Tibial artery (tissue), 4 donors: ENCODE measurements at places on chromosomes 4 and X.
A peak's percentile ranks its signal among the peaks of the same experiment; 100 is the strongest.

DNA sequence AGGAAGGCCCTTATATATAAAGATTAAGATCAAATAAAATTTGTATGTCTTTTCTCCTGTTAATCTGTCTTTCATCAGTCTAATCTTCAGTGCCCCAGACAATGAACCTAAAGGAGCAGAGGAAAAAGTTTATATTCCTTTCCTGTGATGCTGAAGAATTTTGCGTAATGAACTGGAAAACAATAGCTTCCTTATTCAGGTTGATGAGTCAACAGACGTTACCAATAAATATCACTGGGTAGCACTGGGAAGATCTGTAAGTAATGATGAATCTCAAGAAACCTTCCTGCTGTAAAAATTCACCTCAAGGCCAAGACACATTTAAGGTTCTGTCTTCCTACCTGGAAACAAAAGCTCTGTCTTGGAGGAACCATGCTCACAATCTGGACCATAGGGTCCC lies 25.5 kb downstream of the CDKN2AIP start:
- DNase-seq: no peak

- no peak for DNase-seq
These were observed 11.6 kb downstream of the ARHGAP24 start for GRCh38 chr4:85486425-85487086.

DNA sequence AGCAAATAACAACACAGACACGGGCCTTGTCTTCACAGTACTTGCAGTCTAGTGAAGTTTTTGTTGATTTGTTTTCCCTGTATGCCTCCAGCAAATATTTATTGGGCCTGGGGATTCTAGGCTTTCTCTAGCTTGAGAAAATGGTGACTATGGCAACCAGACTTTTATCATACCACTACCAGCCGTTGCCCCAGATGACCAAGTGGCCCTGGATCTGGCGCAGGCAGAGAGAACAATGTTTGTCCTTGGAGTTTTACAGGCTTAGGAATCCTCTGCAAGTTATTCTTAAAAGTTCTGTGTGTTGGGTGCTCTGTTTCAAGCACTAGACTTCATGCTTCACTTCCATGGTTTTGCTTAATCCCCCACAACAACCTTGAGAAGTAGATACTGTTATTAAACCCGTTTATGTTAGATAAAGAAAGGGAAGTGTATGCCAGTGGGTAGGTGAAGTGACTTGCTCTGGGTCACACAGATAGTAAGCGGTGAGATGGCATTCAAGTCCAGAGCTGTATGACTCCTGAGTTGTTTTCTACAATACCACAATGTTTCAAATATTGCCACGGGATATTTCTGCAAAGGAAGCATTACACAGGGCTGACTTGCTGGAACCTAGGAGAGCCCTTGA lies 94.6 kb downstream of the AKAP4 start:
- DNase-seq: no peak

DNA sequence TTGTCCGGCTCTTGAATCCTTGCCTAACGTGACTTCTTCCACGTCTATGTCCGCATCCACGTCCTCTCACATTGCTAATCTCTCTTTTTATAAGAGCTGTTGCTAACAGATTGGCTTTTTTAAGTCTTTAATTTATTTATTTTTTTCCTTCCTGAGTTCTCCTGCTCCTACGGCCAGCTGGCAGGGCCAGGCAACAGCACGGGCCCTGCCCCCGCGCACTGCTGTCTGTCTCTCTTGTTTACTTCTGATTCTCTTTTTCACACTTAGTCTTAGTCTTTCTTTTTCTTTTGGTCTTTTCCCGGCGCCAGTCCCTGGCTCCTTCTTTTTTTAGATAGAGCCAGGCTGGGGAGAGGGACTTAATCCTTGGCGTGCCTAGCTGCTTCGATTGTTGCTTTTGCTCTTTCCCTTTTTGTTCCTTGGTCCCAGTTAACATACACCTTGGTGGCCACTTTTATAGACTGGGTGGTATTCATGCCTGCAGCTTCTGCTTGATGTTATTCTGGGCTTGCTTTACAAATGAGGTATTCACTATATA lies 53.2 kb upstream of the RBMX start:
- no peak for DNase-seq

DNA sequence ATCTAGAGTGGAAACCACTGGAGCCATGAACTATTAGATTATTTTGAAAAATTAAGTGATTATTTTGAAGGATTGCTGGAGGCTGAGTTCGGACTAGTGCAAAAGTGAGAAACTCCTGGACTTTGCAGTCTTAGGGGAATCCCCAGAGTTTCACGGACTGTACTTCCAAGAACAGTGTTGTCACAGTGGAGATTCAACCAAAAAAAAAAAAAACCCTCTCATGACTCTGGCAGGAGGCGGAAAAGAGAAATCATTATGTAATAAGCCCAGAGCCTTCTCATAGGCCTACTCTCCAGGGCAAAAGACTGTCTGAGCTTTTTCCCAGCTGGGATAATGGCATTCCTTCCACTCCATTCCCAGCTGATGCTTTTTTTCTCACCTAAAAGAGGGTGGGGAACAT lies 16.8 kb upstream of the C4orf51 start:
- DNase-seq: no peak

- DNase-seq: no peak
These were observed 73.2 kb downstream of the NFKB1 start for GRCh38 chr4:102574317-102574716.

DNA sequence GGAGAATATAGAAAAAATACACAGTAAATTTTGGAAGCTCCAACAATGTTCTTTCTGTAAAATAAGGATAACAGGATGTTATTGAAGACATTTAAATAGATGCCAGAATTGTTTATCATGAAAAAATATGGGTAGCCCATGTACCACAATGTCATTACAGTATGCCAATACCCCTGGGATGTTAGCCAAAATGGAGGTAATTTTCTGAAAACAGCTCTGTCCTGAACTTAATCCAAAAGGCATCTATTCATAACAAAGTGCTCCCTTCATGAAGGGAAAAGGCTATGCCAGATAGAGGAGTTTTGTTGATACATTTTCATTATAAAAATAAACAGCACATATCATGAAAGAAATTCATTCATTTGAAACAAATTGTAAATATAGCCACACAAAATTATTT lies 1902.6 kb upstream of the AGA start:
- DNase-seq: no peak

DNA sequence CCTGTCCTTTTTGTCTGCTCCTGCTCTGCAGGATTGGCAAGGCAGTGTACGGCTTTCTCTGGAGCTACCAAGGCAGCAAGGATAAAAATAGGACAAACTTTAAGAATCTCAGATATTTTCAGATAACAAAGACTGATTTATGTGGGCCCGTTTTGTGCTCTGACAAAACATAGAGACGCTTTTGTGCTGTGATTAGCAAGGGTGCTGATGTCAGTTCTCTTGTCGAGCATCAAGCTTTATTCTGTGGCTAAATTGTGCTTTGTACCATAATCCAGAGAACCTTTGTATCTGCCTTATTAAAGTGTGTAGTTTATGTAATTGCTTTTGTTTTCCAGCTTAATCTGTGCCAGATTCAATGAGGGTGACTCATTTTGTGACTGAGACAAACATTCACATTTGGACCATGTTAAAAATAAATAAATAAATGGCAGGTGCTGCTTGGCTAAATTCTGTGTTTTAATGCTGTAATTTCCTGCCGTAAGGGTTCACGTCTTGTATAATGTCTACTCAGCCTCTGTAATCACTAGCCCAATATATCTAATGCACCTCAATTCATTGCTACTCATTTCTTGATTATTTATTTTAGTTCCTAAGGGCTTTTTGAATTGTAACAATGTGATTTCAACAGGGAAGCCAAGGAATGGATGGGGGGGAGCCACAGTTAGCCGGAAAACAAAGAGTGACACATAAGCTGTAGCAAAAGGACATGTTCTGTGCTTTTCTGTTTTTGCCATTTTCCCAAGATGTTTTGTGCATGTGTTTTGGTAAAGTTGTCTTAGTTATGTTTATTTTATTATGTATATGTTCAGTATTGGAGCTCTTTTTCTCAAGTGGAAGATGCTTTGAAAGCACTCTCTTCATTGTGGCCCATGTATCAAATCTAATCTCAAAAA lies 75.1 kb downstream of the GAB1 start:
- DNase-seq: no peak

- DNase-seq: no peak
These were observed 100.8 kb downstream of the DOCK11 start for GRCh38 chrX:118596390-118596789.

GRCh38 chr4:171162478-171162877 lies 650.7 kb upstream of the GALNTL6 start:
- no peak for DNase-seq

GRCh38 chrX:120452131-120452530 lies 17.0 kb downstream of the LAMP2 start:
- DNase-seq: no peak

- peak; percentile 93 for DNase-seq
These were observed 636 bp upstream of the EOLA1 start for GRCh38 chrX:149540131-149540620.

DNA sequence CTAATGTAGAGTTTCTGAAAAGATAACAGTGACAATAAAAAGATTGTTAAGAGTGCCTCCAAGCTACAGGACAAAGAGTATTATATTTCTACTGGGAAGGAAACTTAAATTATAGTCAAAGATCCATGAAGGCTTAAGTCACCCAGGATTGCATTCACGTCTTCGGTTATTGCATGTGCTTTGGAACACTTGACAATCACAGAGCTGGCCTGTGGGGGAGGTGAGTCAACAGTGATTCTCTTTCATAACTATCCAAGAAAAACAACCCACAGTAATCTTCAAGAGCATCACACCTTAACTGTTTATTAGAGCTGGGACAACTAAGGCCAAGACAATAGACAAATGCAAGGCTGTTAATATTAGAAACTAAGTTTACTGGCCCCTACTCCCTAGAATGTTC lies 40.3 kb downstream of the PDGFC start:
- no peak for DNase-seq

GRCh38 chrX:37679888-37680287 lies 5.7 kb upstream of the XK start:
- DNase-seq: no peak

- DNase-seq: no peak
These were observed 132.7 kb downstream of the ARHGAP24 start for GRCh38 chr4:85607624-85608023.

- DNase-seq: no peak
These were observed 3.0 kb downstream of the LONRF3 start for GRCh38 chrX:118977424-118977823.

DNA sequence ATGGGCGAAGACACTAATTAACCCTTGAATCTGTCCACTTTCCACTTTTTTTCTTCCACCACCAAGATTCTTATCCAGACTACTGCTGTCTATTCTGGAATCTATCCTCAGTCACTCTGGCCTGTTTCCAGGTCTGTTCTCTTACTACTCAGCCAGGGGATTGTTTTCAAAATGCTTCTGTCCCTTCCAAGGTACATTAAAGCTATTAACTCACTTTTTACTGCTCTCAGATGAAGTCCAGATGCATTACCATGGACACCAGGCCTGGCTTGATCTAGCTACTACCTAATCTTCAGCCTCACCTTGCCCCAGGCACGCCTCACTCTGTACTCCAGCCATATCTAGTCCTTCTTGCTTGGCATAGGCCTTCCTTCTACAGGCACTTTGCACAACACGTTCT lies 66.4 kb downstream of the GALNT7 start:
- DNase-seq: no peak

DNA sequence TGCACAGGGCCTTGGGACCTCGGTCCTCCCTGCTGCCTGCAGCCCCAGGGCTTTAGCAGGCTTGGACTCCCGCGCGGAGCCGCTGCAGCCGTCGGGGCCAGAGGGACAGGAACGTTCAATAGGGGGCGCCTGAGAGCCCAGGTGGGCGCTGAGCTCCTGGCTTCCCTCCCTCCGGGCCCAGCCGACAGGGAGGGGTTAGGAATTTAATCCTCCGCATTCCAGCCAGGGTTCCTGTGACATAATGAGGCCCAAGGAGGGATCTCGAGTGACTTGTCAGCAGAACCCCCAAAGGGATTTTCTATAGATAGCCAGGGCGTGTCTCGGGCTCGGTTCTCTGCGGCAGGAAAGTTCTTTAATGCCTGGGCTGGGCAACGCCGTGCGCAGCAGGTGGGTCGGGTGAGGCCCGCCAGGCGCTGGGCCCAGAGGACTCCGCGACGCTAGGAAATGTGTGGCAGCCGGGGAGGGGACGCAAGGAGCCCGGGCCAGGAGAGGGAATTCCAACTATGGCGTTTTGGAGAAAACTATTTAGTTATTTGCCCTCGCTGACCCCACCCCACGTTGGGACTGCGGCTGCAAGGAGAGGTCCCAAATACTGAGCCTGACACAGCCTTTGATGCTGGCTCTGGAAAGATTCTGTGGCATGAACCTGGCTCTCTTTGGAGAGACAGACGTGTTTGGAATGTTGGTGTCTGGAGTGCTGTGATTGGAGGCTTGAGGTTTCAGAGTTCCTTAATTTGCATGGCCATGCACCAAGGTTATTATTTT lies 285.2 kb upstream of the GATB start:
- DNase-seq: no peak

- DNase-seq: no peak
These were observed 239.5 kb downstream of the KCNIP4 start for GRCh38 chr4:21709031-21709430.

DNA sequence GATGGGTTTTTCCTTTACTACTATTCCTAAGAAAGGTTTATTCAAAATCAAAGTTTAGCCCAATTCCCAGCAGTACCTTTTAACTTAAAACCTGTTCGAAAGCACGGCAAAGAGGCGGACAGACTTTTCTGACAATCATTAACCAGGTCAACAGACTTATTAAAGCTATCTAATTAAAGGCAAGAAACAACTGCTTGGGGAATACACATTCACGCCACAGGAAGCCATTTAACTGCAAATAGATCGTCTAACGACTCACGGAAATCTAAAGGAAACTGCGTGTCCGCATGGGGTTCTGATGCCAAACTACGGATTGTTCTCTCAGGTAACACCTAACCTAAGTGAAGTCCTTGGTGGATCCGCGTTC lies 663 bp upstream of the USP53 start:
- no peak for DNase-seq

- DNase-seq: no peak
These were observed 88.9 kb upstream of the RPL34 start for GRCh38 chr4:108531461-108531860.

GRCh38 chr4:118352843-118353533 lies at the start of gene PRSS12:
TSS of gene PRSS12 (minus strand) at chr4:118353003. CDS start at chr4:118352720, 283 bp downstream.
- no peak for DNase-seq

GRCh38 chr4:99459546-99460042 lies 24.5 kb upstream of the ADH7 start:
- no peak for DNase-seq

GRCh38 chr4:152385551-152385950 lies 150.3 kb downstream of the FBXW7 start:
- DNase-seq: no peak
